ENCODE measurements at places on chromosomes 11 and 22.

DNA sequence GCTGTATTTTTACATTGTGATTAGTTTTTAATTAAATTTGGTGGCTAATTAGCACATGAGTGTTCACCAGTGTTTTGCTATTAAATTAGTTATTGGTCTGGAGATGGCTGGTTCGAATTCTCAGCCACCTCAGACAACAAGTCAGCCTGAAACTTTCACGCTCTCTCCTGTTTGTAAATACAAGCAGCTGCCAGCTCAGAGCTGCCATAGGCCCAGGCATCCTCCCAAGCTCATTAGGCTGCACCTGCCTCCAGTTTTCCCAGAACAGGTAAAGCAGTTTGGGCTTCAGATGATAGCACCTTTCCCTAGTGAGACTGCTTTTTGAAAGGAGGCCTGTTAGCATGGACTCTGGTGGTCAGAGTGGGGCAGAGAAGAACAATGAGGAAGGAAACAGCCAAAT, 156.8 kb downstream of the NAV2 start:
- DNase-seq: no peak

- DNase-seq: no peak
Measured at GRCh38 chr11:1231396-1232020, 8.6 kb downstream of the MUC5B start.

DNA sequence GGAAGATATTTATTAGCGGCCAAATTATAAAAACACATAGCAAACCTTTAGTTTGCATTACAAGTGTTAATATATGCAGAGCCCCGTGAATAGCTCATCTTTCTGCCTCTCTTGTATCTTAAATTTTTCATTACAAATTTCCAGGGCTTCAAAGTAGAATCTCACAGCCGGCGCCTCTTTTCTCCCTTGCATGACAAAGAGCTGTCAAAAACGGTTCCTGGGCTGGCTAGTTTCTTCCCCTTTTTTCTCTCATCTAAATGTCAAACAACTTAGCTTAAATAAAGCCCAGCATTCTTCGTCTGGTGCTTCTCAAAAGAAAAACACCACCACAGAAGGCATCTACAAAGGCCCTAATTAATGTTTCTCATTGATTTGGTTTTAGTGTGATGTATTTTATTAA, 253.0 kb downstream of the INSC start:
- DNase-seq: no peak

GRCh38 chr22:22999523-22999922, 70.8 kb upstream of the GNAZ start:
- DNase-seq: no peak

DNA sequence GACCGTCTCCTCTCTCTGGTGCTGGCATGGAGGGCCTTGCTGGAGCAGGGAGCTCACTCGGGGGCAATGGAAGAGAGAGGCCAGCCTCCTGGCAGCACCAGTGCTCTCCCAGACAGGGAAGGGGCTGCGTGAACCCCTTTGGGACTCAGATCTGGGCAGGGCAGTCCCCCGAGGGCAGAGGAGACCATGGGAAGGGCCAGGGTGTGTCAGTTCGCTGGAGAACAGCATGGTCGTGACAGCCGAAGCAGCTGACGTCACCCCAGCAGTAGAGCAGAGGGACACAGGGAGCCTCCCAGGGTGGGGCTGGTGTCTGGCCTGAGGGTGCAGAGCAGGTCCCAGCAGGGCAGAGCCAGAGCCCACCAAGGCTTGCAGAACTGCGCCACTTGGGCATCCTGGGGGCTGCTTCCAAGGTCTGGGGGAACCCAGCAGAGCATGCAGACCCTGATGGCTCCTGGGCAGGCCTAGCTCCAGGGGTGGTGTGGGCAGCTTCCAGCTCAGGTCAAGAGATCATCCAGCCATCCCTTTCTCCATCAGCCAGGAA, 71.0 kb upstream of the KCNQ1OT1 start:
- no peak for DNase-seq

DNA sequence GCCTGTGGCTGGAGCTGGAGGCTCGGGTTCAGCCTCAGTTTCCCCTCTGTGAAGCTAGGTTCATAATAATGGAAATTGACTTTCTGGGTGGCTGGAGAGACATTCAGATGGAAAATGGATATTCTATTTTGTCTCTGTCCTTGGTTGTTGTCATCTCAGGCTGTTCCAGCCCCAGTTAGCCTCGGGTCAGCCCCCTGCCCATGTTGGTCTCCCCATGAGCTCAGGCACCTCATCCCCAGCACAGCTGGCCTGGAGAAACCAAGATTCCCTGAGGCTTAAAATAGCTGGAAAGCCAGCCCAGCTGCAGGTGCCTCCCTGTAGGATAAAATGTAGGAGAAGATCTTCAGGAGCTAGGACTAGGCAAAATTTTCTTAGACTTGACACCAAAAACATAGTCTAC, 129.5 kb downstream of the MED15 start:
- DNase-seq: no peak

DNA sequence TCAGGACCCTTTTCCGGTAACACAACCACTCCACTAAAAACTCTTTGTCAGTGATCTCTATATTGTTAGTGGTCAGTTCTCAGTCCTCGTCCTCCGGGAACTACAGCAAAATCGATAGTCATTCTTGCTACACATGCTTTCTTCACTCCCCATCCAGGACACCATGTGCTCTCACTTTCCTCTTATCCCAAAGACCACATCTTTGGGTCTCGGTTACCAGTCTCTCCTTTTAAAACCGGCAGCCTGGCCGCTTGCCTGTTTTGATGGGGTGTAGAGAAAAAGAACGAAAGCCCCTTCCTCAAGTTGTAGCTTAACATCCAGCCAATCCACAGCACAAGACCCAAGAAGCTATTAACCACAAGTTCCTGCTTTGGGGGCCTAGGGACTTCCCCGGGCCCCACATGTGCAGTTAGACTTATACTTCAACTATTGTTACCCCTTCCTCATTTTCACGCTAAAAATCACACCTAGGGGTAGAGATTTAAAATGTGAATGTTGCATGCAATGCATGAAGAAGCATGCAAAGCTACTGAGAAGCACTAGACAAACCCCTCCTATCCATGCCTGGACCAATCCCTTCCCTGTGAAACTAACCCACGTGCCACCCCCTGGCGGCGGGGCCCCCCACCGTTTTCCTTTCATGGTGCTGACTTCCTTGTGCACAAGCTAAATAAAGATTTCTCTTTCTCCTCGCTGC, 1.5 kb upstream of the TOLLIP start:
- DNase-seq: peak; percentile 44

- DNase-seq: no peak
Measured at GRCh38 chr11:92784331-92784730, 185.1 kb upstream of the MTNR1B start.

- no peak for DNase-seq
Measured at GRCh38 chr11:45920531-45921477, 1.7 kb upstream of the LARGE2 start.

Data from hematopoietic multipotent progenitor cell treated with erythropoietin and hydrocortisone succinate and interleukin-3 and kit ligand, for 8 days (in vitro differentiated cells).